ENCODE measurements at places on chromosomes 7 and 10. TPM values are rescaled to one million over a fixed set of nuclear protein-coding genes. Genes with fewer than 3 reads are reported as not detected.

DNA sequence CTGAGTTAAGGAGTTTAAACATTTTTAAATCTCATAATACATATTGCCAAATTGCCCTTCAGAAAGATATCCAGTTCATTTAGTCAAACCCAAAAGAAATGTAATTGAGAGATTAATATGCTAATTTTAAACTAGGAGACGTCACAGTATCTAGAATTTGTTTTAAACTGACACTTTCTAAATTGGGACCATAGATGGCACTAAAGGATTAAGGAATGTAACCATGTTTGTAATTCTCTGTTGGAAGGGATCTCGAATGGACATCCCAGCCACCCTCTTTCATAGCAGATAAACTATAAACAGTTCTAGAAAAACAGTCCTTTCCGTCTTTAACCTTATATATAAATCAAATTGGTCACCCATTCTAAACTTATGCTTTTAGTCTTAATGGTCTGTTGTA, 30.0 kb upstream of the SAMD9L start:
- no peaks in the 10 kb centered on the region for H3K27me3 ChIP-seq
- H3K27ac ChIP-seq = no peak overlapping the region
- H3K4me3 ChIP-seq = no peak overlapping the region
- no peak for DNase-seq

DNA sequence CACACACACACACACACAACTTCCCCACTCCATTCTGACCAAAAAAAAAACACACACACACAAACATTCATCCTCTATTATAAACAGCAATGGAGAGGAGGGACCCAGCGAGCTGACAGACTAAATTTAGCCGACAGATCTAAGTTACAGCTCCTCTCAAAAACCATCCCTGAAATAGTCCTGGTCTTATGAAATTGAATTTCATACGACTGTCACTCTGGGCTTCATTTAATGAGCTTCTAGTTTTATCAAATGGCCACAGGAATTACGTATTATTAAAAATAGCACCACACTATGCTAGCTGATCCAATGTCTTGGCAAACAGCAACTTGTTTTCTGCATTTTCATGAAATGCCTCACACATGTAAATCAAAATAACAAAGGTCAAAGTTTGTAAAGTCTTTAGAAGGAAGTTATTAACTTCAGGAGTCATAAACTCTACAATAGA, 131.3 kb upstream of the ASAH2 start:
- no peak overlapping the region for H3K27ac ChIP-seq
- H3K36me3 ChIP-seq = no peaks in the 10 kb centered on the region
- H3K4me3 ChIP-seq = no peak overlapping the region
- H3K27me3 ChIP-seq = no peaks in the 10 kb centered on the region

SDK1 gene
- total RNA-seq = 38.3 TPM

- no peaks in the 10 kb centered on the region for H3K36me3 ChIP-seq
- peaks cover 3% of the 10 kb centered on the region for H3K4me1 ChIP-seq
- no peaks in the 10 kb centered on the region for H3K27me3 ChIP-seq
- no peak overlapping the region for H3K4me3 ChIP-seq
Measured at GRCh38 chr10:29648983-29649268, 14.2 kb upstream of the SVIL start.

DNA sequence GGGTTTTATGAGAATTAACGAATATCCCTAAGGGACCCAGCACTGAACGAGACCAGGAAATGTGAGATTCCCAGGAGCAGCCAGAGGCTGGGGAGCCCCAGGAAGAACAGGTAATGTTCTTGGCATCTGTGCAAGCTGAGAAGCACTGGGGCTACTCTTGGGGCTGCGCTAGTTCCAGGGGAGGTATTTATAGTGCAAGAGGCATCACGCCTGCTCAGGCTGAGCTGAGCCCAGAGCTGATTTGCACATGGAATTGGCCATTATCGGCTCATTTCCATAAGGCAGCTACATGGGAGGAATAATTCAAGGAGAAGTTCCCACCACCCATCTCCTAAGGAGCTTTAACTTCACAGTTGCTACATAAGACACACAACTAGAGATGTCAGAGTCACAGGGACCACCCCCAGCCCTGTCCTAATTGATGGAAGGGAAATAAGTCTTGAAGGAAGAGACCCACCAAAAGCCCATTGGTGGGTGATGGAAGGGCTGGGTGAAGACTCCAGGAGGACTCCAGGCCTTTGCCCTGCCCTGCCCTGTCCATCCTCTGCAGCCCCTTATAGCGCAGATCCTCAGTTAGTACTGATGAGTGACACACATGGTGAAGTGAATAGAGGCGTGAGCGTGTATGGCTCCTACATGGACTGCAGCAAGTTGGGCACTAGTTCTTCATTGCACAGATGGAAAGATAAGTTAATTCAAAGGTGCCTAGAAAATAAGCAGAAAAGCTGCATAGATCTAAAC, 178.9 kb downstream of the GRID1 start:
- no peak overlapping the region for H3K27ac ChIP-seq
- no peak for DNase-seq
- no peaks in the 10 kb centered on the region for H3K36me3 ChIP-seq
- no peaks in the 10 kb centered on the region for H3K4me1 ChIP-seq

GRCh38 chr10:116272440-116273283, at the start of gene GFRA1:
Gene GFRA1 (minus strand): TSS chr10:116273206. CDS start chr10:116272029, 1,177 bp downstream.
- H3K4me1 ChIP-seq = peaks cover 9% of the 10 kb centered on the region
- H3K27me3 ChIP-seq = peaks cover 3% of the 10 kb centered on the region
- H3K36me3 ChIP-seq = no peaks in the 10 kb centered on the region
- H3K4me3 ChIP-seq = peak within 1 kb of the TSS; percentile 86
- DNase-seq = peak; percentile 85
- H3K27ac ChIP-seq = no peak within 1 kb of the TSS

CALCR gene
- 5.3 TPM for total RNA-seq

DNA sequence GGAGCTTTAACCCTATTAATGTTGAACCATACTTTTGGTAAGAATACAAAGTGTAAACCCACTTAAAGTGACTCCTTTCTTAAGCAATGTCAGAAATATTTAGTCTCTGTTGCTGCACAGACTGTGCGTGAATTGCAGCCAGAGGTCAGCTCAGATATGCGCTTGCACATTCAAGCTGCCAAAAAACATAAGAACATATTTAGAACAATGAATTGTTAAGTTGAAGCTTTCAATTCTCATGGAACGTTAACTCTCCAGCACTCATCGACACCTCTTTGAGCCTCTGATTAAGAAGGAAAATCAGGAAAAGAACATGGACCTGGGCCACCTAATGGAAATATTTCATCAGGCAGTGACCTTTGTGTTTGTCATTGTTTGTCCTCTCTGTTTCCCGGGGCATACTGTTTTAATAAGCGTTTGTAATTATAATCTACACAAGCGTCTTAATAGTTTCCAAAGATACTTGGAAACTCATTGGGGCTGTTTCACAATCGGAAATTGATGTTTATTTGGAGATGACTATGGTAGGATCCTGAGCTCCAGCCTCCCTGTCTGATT, 193.0 kb upstream of the CELF2 start:
- no peak for DNase-seq
- H3K36me3 ChIP-seq = no peaks in the 10 kb centered on the region
- H3K4me1 ChIP-seq = no peaks in the 10 kb centered on the region
- no peak overlapping the region for H3K4me3 ChIP-seq
- no peaks in the 10 kb centered on the region for H3K27me3 ChIP-seq

MSMB gene
- total RNA-seq = not detected

DNA sequence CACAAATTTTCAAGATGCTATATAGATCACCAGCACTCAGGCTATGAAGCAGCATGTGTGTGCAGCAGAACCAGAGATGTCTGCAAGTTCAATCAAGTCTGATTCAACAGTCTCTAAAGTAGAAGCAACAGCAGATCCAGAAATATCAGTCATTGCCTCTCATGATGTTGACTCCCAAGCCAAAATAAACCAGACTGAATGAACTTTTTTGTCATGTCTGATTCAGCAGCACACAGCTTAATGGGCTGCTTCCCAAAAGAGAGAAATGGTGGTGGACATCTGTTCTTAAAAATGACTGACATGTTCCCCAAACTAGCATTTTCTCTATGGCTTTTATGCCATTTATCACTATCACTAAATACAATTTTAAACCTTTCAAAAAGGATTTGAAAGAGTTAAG, 53.8 kb downstream of the TMEM26 start:
- no peak for DNase-seq
- no peak overlapping the region for H3K4me3 ChIP-seq
- no peak overlapping the region for H3K27ac ChIP-seq
- H3K4me1 ChIP-seq = no peaks in the 10 kb centered on the region
- no peaks in the 10 kb centered on the region for H3K36me3 ChIP-seq

ZWINT gene
- total RNA-seq = 4.9 TPM

DNA sequence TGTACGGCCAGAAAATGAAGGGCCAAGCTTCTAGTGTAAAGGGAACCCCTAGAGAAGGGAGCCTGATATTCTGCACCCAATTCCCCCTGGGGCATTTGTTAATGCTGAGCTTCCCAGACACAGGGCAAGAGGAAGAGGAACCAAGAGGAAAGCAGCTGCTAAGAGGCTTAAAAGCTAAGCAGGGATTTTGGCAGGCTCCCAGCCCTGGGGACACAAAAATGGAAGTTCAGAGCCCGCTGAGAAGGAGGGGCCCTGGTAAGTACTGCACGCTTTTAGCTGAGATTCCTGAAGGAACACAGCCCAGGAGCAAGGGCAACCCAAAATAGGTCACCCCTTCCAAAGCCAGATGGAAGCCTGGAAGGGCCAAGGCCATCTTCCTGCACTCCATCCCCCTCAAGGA, 387.3 kb upstream of the MGMT start:
- no peak for DNase-seq
- H3K4me3 ChIP-seq = no peak overlapping the region
- H3K36me3 ChIP-seq = no peaks in the 10 kb centered on the region
- no peaks in the 10 kb centered on the region for H3K27me3 ChIP-seq
- no peak overlapping the region for H3K27ac ChIP-seq
- H3K4me1 ChIP-seq = no peaks in the 10 kb centered on the region

TCAF1 gene
- 37.2 TPM for total RNA-seq

GOLGA7B gene
- total RNA-seq = 0.50 TPM

GRCh38 chr7:55549457-55549856, 22.8 kb downstream of the VOPP1 start:
- peaks cover 30% of the 10 kb centered on the region for H3K4me1 ChIP-seq
- DNase-seq = no peak
- no peaks in the 10 kb centered on the region for H3K36me3 ChIP-seq
- no peak overlapping the region for H3K4me3 ChIP-seq
- no peaks in the 10 kb centered on the region for H3K27me3 ChIP-seq
- H3K27ac ChIP-seq = no peak overlapping the region

DNA sequence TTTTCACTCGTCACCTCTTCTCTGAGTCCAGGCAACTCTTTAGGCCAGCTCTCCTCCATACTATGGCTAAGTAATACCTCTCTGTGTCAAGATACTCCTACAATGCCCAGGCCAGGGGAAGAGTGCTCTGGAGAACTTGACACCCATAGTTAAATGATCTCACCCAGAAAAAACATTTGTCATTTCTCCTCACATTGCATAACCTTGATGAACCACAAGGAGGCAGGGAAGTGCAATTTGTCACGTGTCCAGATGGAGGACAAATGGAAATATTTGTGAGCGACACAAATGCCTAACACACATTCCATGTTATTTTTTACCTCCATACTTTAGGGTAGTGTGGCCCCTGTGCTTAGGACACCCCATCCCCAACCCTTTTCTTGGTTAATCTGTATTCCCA, 78.3 kb downstream of the HTR7 start:
- DNase-seq = no peak
- H3K36me3 ChIP-seq = no peaks in the 10 kb centered on the region
- no peak overlapping the region for H3K27ac ChIP-seq
- H3K4me1 ChIP-seq = no peaks in the 10 kb centered on the region
- H3K4me3 ChIP-seq = no peak overlapping the region

DNA sequence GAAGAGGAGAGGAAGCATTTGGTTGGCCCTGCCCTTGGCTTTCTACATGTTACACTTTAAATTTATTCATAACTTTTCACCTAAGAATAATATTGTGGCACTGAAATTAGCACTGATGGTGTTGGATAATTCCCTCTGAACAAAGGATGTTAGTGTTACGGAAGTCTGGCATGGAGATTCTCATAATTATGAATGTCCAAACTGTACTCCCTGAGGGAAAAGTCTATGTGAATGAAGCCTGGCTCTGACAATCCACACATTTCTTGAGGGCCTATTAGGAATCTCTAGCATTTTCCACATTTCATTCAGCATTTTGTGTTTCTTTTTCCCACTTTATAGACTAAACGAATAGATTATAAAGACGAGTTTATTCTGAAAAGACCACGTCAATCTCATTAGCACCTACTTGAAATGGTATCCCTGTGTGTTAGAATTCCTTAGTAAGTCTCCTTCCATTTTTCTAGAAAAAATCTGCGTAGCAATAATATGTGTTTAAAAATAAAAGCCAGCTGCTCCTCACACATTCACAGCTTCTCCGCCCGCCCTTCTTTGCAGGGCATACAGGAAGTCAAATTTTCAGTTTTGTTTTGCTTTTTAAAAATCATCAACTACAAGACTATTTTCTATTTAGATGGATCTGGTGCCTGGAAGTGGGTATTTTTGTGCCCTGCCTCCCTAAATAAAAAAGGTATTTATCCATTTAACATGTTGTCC, 131.8 kb upstream of the PALS2 start:
- no peak overlapping the region for H3K4me3 ChIP-seq
- no peak for DNase-seq
- no peaks in the 10 kb centered on the region for H3K27me3 ChIP-seq
- H3K4me1 ChIP-seq = no peaks in the 10 kb centered on the region
- no peaks in the 10 kb centered on the region for H3K36me3 ChIP-seq
- H3K27ac ChIP-seq = no peak overlapping the region

TEX36 gene
- total RNA-seq = not detected

GRCh38 chr10:56823849-56824248, 462.8 kb upstream of the ZWINT start:
- no peak overlapping the region for H3K27ac ChIP-seq
- H3K4me3 ChIP-seq = no peak overlapping the region
- no peaks in the 10 kb centered on the region for H3K36me3 ChIP-seq
- H3K27me3 ChIP-seq = no peaks in the 10 kb centered on the region
- H3K4me1 ChIP-seq = no peaks in the 10 kb centered on the region

SH2B2 gene
- total RNA-seq = 11.0 TPM

DNA sequence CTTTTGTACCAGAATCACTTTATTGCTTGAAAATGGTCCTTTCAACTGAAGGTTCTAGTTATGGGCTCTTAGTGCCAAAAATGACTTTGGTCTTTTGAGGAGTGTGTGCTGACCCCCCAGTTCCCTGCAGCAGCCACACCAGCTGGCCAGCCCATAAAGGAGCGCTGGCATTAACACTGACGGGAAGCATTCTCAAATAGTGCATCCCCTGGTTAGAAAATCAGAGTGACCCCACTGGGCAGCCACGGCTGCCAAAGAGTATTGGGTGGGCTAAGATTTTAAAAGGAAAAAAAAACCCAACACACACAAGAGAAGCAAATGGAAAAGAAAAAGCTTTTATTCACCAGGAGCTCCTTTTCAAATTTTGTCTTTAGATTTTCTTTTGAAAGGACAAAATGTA, 199.8 kb downstream of the CELF2 start:
- H3K4me1 ChIP-seq = no peaks in the 10 kb centered on the region
- H3K27ac ChIP-seq = no peak overlapping the region
- no peak overlapping the region for H3K4me3 ChIP-seq
- no peaks in the 10 kb centered on the region for H3K27me3 ChIP-seq
- no peak for DNase-seq

GRCh38 chr10:44831581-44831980, 79.6 kb upstream of the TMEM72 start:
- no peak for DNase-seq
- H3K4me1 ChIP-seq = no peaks in the 10 kb centered on the region
- H3K27ac ChIP-seq = no peak overlapping the region
- no peaks in the 10 kb centered on the region for H3K27me3 ChIP-seq
- H3K4me3 ChIP-seq = no peak overlapping the region
